ENCODE measurements at places on chromosomes 4 and X.

DNA sequence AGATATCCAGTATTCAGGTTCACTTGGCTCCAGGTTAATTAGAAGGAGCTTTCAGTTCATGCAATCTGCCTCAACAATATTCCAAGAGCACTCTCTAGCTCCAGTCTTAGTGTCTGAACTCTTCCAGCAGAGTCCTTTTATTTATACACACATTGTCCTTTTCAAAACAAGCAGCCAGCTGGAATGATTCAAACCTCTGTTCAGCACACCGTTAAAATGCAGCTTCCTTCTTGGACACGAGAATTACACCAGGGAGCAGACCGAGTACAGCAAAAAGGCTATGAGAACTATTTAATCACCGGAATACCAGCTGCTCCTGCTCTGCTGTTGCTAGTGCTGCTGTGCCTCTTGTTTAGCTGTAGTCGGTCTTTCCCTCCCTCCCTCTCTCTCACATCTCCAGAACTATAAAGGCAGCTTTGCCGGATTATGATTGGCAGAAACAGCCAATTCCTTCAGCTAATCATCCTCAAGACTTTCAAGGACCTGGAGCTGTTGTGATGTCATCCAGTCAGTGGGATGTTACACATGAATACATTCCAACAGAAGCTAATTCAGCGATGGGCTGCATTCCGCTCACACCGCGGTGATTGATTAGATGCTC lies at the start of gene NDST4:
Gene NDST4 (minus strand): TSS at position 115 of the 601 bp plus-strand sequence. CDS start 36,584 bp downstream, outside the sequence.
- DNase-seq: no peak

DNA sequence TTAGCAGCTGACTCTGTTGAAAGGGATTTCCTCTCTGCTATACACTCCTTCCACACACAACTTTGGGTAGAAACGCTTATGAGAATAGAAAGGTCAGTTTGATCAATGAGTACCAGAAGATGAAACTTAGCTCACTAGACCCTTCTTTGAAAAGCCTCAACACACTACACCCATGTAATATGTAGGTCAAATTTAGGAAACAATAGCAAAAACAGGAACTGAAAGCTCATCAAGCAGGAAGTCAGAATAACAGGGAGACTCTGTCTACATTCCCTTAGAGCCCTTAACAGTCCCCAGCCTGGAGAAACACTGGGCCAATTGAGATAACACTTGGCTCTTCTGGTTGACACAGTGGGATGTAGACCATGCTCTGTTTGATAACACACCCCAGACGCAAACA lies 30.7 kb downstream of the SRPX2 start:
- no peak for DNase-seq

DNA sequence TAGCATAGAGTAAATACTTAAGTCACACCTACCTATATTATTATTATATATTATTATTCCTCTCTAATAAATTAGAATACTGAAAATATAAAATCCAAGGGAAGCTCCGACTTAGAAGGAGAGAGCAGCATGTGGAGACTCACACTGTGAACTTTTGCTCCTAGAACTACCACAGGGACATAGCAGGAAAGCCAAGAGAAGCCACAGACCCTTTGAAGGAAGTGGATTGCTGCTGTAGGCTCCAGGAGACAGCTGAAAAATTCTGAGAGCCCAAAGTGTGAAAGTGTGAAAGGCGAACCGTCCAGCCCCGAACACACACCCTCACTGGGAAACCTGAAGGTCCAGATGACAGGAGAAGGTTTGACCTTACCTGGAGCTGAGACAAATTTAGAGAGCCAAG lies 177.0 kb downstream of the FAM13A start:
- DNase-seq: no peak

DNA sequence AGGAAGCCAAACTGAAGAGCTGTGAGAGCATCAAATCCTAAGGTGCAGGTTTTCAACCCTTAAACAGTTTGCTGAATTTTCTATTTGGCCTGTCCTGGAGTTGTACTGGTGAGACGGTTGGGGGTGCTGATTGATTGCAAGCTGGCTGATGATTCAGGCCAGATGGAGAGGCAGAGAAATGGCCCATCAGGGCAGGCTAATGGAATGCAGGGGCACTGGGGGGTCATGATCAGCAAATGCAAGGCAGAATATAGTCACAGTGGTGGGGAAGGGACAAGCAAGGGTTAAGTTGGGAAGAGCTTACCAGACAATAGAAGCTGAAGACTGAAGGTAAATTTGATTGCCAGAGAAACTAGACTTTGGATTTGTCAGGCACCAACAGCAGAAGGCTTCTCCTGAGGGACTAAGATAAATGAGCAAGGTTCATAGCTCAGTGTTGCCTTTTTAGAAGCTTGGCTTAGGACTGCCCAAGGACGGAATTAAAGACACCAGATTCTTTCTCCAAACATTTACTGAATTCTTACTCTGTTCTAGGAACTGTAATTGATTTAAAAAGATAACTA lies 4.3 kb upstream of the AADAT start:
- DNase-seq: no peak

- no peak for DNase-seq
Observed at GRCh38 chrX:15653961-15654360, 10.6 kb downstream of the CLTRN start.

GRCh38 chr4:60934566-60935295 lies 265.4 kb upstream of the ADGRL3 start:
- no peak for DNase-seq

DNA sequence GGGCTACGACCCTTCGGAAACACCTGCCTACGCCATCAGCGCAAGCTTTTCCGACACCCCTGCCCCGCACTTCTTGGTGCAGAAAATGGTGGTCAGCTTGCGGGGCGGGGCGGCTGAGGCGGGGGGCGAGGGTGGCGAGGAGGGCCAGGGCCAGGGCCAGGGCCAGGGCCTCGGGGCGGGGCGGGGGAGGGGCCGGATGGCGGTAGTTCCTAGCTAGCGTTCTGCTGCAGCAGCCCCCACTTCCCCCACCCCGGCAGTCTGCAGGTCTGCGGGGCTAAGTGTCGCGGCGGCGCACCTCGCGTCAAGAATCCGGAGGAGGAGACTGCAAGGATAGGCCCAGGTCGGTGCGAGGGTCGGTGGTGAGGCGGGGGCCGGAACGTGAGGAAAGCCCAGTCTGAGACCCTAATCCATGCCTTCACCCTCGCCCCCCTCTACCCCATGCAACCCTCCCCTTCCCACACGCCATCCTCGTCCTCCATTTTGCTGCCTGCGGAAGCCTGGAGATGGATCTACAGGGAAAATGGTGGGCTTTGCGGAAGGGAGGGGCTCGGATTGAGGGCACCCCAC lies 600 bp downstream of the BEX4 start:
- no peak for DNase-seq

GRCh38 chr4:87391576-87392054 lies 627 bp upstream of the HSD17B11 start:
- DNase-seq: no peak

- no peak for DNase-seq
Observed at GRCh38 chrX:78103001-78103622, 936 bp upstream of the PGK1 start.

- DNase-seq: no peak
Observed at GRCh38 chr4:5277079-5277478, 225.8 kb downstream of the STK32B start.

GRCh38 chrX:32084757-32085156 lies 1012.9 kb upstream of the FTHL17 start:
- DNase-seq: no peak

DNA sequence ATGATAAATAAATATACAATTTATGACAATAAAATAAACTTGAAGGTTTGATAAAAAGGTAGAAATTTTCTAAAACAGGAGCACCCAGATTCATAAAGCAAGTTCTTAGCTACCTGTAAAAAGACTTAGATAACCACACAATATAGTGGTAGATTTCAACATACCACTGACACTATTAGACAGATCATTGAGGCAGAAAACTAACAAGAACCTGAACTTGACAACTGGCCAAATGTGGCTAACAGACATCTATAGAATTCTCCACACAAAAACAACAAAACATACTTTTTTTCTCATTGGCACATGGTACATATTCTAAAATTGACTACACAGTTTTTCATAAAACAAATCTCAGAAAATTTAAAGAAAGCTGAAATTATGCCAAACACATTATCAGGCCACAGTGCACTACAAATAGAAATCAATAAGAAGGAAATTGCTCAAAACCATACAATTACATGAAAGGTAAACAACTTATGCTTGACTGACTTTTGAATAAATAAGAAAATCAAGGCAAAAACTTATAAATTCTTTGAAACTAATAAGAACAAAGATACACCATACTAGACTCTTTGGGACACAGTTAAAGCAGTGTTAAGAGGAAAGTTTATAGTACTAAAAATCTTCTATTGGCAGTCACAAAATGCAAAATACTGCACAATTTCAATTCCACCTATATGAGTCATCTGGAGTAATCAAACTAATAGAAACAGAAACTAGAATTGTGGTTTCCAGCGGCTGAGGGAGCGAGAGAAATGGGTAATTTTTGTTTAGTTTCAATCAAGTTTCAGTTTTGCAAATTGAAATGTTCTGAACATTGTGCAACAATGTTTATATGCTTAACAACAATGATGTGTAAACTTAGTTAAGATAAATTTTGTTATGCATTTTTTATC lies 925.6 kb downstream of the SH3BGRL start:
- DNase-seq: no peak

- peak; percentile 72 for DNase-seq
Observed at GRCh38 chrX:118974088-118974907, at the start of gene LONRF3. Gene LONRF3 (plus strand): TSS chrX:118974618. CDS start chrX:118974781, 163 bp downstream.

- no peak for DNase-seq
Observed at GRCh38 chr4:80199004-80199560, 1.8 kb downstream of the PRDM8 start.

DNA sequence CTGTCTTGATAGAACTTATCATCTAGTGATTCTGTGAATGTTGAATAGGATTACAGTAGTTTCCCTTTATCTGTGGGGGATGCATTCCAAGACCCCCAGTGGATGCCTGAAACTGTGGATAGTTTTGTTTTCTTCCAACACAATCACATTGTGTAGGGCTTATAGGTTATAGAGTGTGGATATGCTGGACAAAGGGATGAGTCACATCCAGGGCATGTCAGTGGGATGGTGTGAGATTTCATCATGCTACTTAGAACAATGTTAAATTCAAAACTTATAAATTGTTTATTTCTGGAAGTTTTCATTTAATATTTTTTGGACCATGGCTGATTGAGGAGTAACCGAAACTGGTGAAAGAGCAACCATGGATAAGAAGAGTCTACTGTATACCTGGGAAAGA lies 432.3 kb upstream of the ATOH1 start:
- no peak for DNase-seq

DNA sequence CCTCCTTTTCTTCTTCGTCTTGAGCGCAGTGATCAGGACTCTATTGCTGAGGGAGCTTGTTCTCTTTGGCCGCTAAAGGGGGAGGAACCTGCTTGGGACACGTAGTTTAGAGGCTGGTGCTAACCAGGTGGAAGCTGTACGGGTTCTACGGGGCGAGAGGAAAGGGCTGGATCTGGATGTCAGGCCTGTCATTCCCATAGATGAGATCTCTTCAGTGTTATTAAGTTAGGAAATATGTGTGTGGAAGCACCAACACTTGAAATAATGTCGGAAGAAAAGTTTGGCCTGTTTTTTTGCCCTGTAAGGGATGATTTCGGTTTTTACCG lies 643 bp downstream of the SRP72 start:
- no peak for DNase-seq
